A673 (cell line): ENCODE measurements at places on chromosomes 6 and 20. TPM values are rescaled to one million over a fixed set of nuclear protein-coding genes. Genes with fewer than 3 reads are reported as not detected.

DNA sequence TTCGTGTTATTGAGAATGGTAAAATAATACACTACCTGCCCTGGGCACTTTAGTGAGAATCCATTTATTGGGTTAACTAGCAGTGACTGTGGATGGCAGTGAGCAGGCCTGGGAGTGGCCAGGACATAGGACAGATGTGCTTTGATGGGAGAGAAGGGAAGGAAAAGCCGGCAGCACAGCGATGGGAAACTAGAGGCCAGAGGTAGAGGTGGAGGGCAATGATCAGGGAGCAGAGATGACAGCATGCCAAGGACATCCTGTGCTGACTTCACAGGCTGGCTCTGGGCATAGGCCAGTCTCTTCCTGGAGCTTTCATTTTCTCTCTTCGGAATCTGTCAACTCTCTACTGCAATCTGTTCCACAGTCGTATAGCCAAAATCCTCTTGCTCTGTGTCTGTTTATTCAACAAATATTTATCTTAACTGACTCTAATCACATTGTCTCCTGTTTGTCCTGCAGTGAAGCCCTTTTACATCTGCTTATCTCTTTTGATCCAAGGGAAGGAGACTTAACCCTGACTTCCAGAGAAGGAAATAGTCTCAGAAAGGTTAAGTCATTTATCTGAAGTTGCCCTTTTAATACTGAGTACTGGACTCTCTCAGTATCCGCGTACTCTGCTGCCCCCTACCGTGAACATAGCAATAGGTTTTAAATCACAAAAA lies 18.4 kb upstream of the MMP24 start:
- DNase-seq: peak; percentile 77

- DNase-seq: peak; percentile 80
Observed at GRCh38 chr6:56595490-56596122, 47.1 kb downstream of the DST start.

DNA sequence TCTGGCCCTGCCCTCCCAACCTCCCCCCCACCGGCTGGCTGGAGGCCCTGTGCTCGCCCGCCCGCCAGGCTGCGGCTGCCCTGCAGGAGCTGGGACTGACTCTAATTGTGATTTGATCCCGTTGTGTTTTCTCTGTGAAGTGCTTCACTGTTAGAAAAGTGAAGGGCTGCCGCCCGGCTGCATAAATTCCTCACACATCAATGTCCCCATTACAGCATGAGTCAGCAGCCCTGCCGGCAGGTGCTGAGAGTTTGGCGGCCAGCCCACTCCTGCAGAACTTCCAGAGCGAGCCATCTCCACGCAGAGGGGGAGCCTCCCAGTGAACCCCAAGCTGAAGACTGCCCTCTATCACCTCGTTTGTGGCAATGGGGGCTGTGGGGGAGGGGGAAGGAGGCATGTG lies 137.9 kb downstream of the DLL1 start:
- peak; percentile 63 for DNase-seq

- DNase-seq: no peak
Observed at GRCh38 chr6:41428336-41428995, 93.1 kb downstream of the NCR2 start.

- no peak for DNase-seq
Observed at GRCh38 chr6:169230322-169230665, 23.4 kb downstream of the THBS2 start.

GRCh38 chr6:145028144-145028818 lies 707.0 kb downstream of the EPM2A start:
- peak; percentile 86 for DNase-seq

GRCh38 chr20:53901064-53901463 lies 169.3 kb downstream of the BCAS1 start:
- DNase-seq: no peak

- DNase-seq: no peak
Observed at GRCh38 chr6:73395875-73396274, 1.2 kb downstream of the DDX43 start.

GRCh38 chr20:63136296-63136695 lies 79.6 kb downstream of the YTHDF1 start:
- no peak for DNase-seq

- peak; percentile 67 for DNase-seq
Observed at GRCh38 chr6:31053873-31054272, 43.6 kb downstream of the MUC22 start.

DNA sequence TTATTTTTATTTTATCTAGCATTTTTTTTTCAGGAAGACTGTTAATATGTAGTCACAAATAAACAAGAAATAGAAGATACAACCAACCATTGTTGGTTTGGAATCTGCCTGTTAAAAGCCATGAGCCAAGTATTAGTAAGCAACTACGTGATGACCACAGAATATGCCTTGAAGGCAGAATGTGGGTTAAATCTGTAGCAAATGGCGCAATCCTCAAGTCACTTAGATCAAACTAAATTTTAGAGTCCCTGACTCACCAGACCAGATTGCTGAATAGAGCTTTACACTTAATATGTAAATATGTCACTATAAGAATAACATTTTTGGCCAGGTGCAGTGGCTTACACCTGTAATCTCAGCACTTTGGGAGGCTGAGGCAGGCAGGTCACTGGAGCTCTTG lies 800.1 kb upstream of the CITED2 start:
- DNase-seq: no peak

Gene DEF6
- total RNA-seq: 0.37 and 0.44 TPM in 2 replicates

Gene RFX6
- total RNA-seq: not detected in 2 replicates

Gene CLVS2
- 84.9 and 89.6 TPM in 2 replicates for total RNA-seq

Gene AK9
- total RNA-seq: 2.6 TPM in 2 replicates

Gene COL12A1
- total RNA-seq: 9.3 and 9.5 TPM in 2 replicates

Gene DCDC2
- 45.1 and 54.9 TPM in 2 replicates for total RNA-seq

Gene CHD6
- total RNA-seq: 46.7 and 58.0 TPM in 2 replicates
